ENCODE measurements at places on chromosomes 12 and 14.

DNA sequence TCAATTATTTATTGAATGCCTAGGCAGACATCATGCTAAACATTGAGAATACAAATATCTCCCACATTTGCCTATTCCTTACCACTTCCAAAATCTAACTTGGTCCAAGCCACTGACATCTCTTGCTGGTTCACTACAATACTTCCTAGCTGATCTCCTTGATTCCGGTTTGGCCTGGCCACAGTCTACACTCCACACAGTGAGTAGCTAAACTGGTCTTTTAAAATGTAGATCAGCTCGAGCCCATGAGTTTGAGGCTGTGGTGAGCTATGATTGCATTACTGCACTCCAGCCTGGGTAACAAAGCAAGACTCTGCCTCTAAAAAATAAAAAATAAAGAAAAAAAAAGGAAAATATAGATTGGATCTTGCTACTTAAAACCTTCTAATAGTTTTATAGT, 7.6 kb upstream of the ATP5MC2 start:
- no peak for DNase-seq

DNA sequence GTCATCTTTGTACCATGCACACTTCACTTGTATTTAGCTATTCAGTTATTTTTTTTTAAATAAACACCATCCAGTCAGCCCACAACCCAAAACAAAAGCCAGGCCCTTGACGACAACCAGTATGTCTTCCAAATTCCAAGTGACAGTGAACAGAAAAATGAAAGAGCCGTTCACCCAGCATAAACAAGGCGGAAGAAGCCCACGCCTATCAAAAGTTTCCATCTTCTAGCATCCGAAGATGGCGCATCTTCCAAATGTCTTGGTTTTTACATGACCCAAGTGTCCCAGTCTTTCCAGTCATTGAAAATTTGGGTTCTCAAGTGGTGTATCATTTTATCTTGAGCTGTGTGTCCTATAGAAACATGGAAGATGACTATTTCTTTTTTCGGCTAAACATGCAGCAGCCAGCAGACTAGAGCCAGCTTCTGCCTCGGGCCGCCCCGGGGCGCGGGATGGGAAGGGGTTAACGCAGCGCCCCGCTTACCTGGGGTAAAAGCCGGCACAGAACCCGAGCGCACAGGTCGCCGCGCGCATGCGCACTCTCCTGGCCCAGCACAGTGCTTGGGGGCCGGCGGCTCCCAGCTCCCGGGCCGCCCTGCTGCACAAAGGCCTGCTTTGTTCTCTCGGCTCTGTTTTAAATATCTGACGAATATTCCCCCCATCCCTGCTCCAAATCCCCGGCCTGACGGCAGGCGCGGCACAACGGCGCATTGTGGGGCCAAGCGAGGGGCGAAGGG, 164.8 kb downstream of the ZFP36L1 start:
- no peak for DNase-seq

GRCh38 chr12:131644481-131644880, 66.4 kb upstream of the SFSWAP start:
- DNase-seq, result no peak

DNA sequence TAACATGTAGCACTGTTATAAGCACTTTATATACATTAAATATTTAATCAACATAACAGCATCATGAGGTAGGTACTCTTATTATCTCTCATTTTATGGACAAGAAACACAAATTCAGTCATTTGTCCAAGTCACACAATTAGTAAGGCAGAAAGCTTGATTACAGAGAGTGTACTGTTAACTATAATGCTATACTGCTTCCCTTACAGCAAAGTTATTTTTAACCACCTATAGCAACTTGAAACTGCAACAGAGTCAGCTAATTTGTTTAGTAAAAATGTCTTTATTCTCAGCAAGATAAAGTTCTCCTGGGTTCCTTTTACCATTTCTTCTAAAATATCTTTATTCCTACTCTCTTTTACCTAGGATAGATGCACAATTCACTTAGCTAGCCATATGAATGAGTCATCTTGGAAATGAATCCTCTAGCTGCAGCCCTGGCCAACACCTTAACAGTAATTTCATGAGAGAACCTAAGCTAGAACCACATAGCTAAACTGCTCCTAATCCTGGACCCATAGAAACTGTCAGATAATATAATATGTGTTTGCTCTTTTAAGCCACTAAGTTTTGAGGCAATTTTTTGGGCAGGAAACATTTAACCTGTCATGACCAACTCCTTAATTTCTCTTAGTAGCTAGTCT, 90.2 kb upstream of the HECTD1 start:
- DNase-seq, result peak; percentile 33

DNA sequence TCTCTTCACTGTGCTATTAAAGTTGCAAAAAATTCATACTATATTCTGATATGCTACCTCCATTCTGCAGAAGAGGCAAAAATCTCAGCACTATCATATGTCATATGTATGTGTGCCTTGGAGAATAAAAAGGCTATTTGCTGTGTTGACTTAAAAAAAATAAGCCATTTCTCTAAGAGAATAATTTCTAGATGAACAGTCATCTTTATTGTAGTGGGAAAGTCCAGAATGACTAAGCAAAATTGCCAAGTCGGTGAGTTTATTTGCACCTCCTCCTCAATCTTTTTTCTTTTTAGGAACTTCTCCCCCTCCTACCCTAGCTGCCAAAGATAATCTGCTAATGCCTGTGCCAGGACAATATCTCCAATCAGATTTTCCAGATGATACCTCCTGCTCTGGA, 353.8 kb upstream of the FAR2 start:
- peak; percentile 66 for DNase-seq

- DNase-seq, result peak; percentile 60
Measured at GRCh38 chr12:14410177-14410576, 44.7 kb downstream of the ATF7IP start.

DNA sequence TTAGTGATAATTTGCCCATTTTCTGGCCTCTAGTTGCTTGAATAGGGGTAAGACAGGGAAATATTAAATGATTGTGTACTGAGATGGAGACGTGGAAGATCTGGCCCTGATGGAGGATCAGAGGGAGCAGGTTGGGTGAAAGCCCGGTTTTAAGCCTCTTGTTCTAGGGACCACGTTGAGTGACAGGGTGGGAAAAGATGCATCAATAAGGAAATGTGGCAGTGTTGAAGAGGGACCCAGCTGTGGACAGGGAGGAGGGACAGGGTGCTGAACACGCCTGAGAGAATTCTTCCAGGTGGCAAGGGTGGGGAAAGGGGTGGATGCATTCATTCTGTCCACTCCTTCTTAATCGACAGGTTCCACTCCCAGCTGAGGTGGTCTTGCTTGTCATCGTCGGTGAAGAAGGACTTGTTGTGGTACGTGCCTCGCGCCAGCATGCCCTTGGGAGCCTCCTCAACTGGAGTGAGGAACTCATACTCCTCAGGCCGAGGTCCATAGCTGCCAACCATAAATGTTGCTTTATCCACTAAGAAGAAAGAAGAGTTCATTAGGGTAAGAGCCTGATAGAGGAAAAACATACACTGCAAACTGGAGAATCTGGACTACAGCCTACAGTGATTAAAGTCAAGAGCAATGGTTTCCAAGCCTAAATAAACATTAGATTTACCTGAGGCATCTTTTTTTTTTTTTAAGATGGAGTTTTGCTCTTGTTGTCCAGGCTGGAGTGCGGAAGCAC, 4.0 kb upstream of the ERP27 start:
- DNase-seq, result no peak

- no peak for DNase-seq
Measured at GRCh38 chr12:127745469-127746212, 521.3 kb upstream of the TMEM132C start.

- DNase-seq, result peak; percentile 5
Measured at GRCh38 chr14:70515811-70516210, 19.0 kb downstream of the ADAM20 start.

DNA sequence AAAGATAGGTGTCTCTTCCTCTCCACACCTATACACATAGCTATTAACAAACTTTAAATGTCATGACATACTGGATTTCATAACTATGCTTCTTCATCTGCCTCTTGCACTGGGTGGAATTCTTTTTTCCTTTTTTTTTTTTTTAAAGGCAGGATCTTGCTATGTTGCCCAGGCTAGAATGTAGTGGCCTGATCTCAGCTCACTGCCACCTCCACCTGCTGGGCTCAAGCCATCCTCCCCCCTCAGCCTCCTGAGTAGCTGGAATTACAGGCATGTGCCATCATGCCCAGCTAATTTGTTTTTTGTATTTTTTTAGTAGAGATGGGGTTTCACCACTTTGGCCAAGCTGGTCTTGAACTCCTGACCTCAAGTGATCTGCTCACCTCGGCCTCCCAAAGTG, 4.8 kb downstream of the MRPL51 start:
- DNase-seq, result no peak

GRCh38 chr12:120904197-120904773, at the start of gene SPPL3:
SPPL3 (minus strand) TSS chr12:120904358; CDS start chr12:120903867, 491 bp downstream.
- DNase-seq, result peak; percentile 79
